ENCODE measurements at places on chromosomes 7 and 10. TPM values are rescaled to one million over a fixed set of nuclear protein-coding genes. Genes with fewer than 3 reads are reported as not detected.

GRCh38 chr10:3111621-3112163 is 44.3 kb downstream of the PFKP start:
- DNase-seq: no peak

GRCh38 chr7:35037211-35037525 is at the start of gene DPY19L1:
Gene DPY19L1 (minus strand): TSS chr7:35037485. CDS start chr7:35037394, 91 bp downstream.
- DNase-seq: no peak

The CYP2W1 gene
- not detected for total RNA-seq

DNA sequence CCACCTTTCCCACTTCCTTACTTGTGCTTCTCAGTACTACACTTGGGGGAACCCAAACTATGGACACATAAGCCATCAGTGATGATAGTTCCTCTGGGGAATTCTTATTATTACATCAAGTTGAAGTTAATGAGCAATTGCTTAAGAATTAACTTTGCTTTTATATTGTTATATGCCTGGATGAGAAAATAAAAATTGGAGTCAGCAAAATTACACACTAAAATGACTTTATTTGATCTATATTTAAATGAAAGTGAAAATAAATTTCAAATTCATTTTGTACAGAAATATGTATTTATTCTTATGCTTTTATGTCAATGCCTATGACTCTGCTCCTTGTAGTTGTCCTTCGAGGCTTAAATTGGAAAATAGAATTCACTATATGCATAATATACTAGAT is 149.4 kb upstream of the KCND2 start:
- DNase-seq: no peak

DNA sequence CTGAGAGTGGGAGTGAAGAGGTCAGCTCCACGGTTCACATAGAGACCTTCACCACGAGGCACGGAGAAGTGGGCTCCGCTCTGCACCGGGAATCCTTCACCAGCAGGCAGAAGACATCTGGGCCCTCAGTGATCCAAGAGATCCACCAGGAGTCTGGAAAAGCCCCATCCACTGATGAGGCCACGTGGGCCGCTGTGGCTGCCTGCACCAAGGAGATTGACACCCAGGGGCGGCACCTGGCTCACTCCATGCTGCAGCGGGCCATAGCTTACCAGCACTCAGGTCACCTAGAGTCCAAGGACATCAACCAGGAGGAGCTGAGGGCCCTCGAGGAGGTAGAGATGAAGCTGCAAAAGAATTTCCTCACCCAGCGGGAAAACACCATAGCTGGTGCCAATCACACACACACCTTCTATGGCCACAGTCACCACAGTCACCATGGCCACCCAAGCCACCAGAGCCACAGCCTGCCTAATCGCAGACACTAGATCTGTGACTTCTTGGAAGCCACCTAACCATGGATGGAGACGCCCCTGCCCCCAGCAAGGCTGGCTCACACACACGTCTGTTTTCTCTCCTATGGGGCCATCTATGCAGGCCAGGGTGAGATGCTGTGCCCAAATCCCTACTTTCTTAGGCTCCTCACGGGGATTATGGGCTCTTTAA is 694 bp downstream of the C10orf62 start:
- no peak for DNase-seq

GRCh38 chr7:101172854-101173751 is 7.0 kb downstream of the NAT16 start:
- DNase-seq: peak; percentile 91

The PRF1 gene
- not detected for total RNA-seq

GRCh38 chr7:100469227-100470044 is 5.4 kb upstream of the SPACDR start:
- peak; percentile 79 for DNase-seq

GRCh38 chr7:158805414-158805813 is 23.9 kb downstream of the ESYT2 start:
- no peak for DNase-seq

DNA sequence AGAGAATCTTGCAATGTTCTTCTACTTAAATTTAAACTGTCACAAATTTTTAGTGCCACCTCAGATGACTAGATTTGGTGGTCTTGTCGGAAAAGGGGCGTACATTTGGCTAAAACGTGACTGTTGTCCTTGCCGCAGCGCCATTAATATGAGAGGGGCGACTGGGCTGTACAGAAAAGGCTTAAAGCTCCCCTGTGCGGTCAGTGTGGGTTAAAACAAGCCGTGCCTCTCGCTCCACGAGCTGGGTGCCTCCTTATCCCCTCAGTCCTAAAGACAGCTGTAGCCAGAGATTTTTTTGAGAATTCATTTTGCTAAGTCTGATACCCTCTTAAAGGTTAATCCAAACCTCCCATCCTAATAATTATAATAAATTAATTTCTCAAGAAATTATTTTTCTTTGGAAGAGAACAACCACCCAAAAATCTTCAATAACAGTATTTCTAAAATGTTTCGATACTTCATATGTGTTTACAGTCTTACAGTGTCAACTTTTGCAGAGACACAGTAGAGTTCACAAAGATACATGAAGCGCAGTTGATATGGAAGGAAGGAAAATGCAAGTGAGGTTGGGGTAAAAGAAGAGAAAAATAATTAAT is 68.6 kb downstream of the C7orf25 start:
- peak; percentile 63 for DNase-seq

The C7orf33 gene
- not detected for total RNA-seq

GRCh38 chr7:106591146-106591545 is 69.8 kb downstream of the CCDC71L start:
- no peak for DNase-seq

GRCh38 chr10:98445200-98445812 is 1.4 kb downstream of the HPS1 start:
- no peak for DNase-seq

- DNase-seq: peak; percentile 82
These were observed 1209.8 kb downstream of the REEP3 start for GRCh38 chr10:64731016-64731415.

The SMIM30 gene
- total RNA-seq: 28.9 TPM

The ITIH5 gene
- total RNA-seq: not detected

- DNase-seq: no peak
These were observed 20.4 kb downstream of the DNAJB12 start for GRCh38 chr10:72334196-72334824.

DNA sequence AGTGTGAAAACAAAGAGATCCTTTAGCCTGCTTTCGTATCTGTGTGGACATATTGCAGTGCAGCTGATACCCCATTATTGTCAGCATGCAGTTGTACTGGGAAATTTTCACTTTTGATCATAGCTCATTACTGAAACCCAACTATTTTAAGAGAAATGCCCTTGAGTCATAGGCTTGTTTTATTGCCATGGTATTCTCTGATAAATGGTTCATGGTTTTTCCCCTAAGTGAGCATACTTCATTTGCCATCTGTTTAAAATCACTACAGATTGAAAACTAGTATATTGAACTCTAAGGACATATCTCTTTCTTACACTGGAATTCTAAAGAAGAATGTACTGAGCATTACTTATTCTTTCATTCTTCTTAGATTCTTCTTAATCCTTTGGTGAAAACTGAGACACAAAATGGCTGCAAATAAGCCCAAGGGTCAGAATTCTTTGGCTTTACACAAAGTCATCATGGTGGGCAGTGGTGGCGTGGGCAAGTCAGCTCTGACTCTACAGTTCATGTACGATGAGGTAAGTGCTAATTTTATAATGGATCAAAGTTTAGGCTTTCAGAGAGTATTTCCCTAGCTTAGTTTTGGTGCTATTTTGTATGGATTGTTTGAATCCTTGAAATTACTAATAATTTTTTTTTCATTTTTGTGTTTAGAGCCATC is 63.0 kb downstream of the RALA start:
- DNase-seq: no peak

GRCh38 chr10:69237528-69238159 is 17.5 kb downstream of the HKDC1 start:
- DNase-seq: peak; percentile 98

GRCh38 chr7:129882531-129882930 is 70.2 kb downstream of the UBE2H start:
- DNase-seq: peak; percentile 36

GRCh38 chr10:63673846-63674245 is 152.6 kb downstream of the REEP3 start:
- no peak for DNase-seq

DNA sequence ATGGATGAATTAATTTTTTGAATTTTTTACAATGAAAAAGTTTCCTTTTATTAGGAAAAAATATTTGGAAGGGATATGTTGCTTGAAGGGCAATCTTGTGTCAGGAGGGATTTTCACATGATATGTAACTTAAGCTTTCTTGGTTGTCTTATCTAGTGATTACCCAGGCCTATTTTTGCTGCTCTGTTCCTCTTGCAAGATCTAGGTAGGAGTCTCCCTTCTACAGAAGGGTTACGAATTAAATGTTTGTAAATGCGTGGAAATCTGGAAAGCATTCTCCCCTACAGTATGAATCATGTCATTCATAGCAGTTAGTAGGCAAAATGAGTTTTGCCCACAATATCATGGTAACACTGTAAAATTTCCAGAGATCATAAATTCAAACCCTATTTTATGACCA is 57.7 kb upstream of the CDK14 start:
- DNase-seq: no peak

DNA sequence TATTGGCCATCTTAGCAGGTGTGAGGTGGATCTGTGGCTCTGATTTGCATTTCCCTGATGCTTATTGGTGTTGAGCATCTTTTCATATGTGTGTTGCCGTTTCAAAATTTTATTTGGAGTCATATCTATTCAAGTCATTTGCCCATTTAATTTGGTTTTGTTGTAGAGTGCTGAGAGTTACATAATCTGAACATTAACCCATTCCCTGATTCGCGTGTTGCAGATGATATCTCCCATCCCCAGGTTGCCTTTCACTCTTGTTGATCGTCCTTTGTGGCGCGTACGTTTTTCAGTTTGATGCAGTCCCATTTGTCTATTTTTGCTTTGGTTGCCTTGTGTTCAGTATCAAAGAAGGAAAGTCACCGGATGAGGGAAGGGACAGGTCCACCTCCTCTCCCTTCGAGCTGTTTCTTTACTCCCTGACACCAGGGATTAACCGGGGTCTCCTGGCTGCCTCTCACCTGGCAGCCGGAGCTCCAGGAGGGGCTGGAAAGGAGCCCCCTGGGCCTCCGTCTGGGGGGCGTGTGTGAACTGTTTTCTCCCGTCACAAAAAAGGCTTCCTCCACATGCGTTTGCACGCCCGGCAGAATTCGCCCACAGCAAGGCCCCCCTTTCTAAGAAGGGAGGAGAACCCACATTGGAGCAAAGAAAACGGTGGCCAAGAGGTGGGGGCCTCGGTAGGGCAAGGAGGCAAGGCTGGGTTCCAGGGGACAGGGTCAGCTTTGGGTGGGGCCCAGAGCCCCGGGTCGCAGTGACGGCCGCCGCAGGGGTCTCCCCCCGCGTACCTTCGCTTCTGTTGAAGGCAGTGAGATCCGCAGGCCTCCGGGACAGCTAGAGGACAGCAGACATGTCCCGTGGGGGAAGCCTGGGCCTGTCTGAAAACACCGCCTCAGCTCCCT is 8.3 kb downstream of the MNX1 start:
- no peak for DNase-seq

GRCh38 chr7:105766421-105767073 is 109.9 kb downstream of the ATXN7L1 start:
- no peak for DNase-seq

The AKR1D1 gene
- total RNA-seq: not detected

DNA sequence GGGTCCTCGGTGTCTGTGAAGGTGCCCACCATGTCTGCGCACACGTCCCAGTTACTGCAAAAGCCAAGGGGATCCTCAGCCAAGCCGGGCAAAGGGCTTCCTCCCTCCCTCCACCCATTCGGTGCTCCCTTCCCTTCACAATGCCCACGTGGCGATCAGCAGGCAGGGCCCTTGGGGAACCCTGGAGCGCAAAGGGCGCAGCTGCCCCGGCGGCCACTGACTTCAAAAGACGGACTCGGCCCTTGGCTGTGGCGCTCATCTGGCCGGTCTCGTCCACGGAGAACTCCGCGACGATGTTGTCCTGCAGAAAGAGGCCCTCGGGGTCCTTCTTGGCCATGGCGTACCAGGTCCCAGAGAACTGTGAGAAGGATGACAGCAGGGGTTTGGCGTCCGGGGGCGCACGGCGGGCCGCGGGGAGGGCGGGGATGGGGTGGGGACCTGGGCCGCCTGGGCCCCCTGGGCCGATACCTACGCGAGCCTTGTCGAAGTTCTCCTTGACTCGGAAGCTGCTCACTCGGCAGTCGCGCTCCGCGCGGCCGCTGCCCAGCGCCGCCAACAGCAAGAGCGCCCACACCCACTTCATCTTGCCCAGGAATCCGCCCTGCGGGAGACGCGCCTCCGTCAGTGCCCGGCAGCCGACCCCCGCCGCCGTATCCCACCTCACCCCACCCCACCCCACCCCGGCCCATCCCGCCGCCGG is 439 bp downstream of the RBP4 start:
- DNase-seq: no peak

GRCh38 chr7:92039900-92040299 is 94.4 kb downstream of the CYP51A1 start:
- DNase-seq: no peak

The HOXA10 gene
- total RNA-seq: 46.1 TPM

The ABCC2 gene
- total RNA-seq: 2.4 TPM

- DNase-seq: peak; percentile 26
These were observed 47.5 kb downstream of the GLI3 start for GRCh38 chr7:42189535-42189934.

DNA sequence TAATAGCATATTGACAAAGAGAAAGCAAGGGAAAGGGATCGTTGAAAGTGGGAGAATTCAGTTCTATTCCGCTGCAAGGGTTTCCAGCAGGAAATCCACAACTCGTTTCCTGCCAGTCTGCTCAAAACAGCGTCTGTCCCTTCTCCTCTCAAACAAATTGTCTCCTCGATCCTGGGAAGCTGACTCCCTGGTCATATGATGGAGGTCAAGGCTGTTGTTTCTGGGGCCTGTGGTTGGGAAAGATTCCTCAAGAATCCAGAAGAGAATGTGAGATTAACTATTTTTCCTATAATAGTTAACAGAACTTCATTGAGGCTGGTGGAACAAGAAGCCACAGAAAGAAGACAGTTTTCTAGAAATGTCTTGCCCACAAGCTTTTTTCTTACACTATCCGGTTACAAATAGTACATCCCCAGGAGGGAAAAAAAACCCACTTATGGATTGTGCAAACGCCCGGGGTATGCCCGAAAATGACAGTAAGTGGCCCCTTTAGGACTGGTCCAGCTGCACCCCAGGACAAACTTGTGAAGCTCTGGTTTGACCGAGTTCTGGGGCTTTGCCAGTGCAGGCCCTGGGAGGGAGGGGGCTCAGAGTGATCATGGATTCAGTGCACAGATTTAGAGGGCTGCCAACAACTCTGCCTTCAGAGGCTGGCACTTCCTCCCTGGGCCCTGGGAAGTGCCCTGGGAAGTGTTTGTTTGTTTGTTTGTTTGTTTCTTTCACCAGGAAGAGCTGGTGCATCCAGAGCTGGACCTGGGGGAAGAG is 49.4 kb upstream of the CTBP2 start:
- no peak for DNase-seq

DNA sequence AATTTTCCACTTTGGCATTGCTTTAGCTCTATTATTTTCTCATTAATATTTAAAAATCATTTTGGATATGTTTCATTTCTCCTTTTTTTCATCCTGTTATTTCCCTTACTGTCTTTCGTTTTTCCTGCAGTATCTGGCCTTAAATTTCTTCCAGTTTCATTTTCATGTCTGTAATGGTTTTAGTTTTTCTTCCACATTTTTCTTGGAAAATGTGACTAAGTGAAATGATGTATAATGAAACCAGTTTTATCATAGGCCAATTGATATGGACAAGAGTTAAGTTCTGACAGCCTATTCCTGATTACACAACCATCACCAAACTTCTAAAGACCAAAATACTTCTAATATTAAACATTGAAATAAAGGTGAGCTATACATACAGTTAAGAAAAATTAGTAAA is 158.5 kb downstream of the LHFPL3 start:
- DNase-seq: no peak

GRCh38 chr7:120278773-120279172 is 5.8 kb downstream of the KCND2 start:
- no peak for DNase-seq

The FFAR4 gene
- 1.5 TPM for total RNA-seq

All from PC-3 (cell line).